ENCODE measurements at places on chromosomes 1 and 21.

DNA sequence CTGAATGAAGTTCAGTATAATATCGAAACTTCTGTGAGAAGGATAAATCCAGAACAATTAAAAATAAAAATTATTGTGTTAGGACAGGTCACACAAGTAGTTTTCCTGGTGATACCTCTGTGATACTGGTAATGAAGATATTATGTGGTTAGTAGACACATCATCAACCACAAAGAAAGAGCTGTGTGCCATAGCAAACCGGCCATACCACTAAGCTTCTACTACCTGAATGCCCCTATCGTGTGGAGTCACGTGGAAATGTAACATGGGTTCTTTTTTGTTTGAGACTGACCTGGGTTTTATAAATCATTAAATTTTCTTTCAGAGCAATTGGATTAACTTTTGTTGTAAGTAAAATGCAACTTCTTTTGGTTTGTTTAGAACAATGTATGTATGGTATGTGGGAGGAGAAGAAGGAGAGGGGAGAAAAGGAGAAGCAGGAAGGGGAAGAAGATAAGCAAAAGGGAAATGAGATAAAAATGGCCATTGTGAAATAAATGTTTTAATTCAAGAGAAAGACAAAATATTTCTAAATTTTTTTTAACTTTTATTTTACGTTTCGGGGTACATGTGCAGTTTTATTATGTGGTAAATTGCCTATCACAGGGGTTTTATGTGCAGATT lies 58.2 kb upstream of the LRRC8B start:
- DNase-seq = no peak

DNA sequence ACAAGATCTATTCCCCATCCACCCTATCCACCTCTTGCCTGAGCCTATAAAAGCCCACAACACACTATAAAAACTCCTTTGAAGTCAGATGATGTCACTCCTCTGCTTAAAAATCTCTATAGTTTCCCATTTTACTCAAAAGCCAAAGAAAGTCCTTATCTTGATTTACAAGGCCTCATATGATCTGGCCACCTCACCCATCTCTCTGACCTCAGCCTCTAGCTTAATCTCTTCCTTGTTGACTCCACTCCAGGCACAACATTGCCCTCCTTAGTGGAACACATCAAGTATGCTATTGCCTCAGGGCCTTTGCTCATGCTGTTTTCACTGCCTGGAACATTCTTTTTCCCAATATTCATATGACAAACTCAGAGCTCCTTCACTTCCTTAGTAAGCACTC lies 33.3 kb downstream of the ZNF281 start:
- no peak for DNase-seq

- DNase-seq = no peak
Observed at GRCh38 chr1:13593511-13594131, 10.0 kb downstream of the PDPN start.

DNA sequence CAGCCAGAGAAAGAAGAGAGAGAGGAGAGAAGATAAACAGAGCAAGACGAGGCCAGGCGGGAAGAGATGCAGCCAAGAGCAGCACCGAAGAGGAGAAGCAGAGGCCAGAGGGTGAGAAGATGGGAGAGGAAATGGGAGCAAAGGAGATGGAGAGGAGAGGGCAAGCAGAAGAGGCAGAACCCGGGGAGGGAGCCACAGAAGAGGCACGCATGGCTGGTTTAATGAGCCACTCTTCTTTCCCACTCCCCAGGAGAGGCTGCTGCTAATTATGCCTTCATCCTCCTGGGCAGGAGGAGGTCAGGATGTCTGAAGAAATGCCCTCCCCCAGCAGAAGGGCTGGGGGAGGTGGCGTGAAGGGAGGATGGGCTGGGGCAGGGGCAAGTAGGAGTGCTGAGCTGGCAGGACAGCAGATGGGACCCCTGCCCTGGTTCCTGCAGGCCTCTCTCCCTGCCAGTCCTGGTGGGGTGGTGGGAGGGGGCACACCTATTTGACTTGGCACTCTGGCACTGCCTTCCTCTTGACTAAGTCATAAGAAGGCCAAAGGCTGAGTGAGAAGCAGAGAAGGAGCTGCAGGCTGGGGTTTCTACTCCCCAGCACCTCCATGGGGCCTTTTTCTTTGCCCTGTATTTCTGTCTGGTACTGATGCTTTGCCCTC lies 32.3 kb downstream of the KIRREL1 start:
- no peak for DNase-seq

DNA sequence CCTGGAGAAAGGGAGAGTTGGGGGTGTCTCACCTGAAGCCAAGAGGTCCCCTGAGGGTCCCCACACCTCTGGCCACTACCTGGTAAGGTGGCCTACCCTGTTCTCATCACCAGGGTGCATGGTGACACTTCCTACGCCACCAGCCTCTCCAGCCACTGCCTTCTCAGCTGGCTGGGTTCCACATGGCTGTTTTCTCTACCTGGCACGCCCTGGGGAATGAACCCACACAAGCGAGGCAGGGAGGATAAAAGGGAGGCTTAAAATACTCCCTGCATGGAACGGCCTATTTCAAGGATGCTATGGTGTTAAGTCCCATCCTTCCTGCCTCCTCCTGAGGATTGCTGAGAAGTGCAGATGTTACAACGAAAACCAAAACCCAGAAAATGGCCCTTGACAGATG lies 84.7 kb downstream of the PIK3CD start:
- no peak for DNase-seq

GRCh38 chr1:157410457-157410856 lies 141.9 kb downstream of the FCRL5 start:
- no peak for DNase-seq

- no peak for DNase-seq
Observed at GRCh38 chr1:62218604-62219003, 24.0 kb downstream of the L1TD1 start.

GRCh38 chr21:32055305-32055704 lies 182.5 kb downstream of the HUNK start:
- no peak for DNase-seq

DNA sequence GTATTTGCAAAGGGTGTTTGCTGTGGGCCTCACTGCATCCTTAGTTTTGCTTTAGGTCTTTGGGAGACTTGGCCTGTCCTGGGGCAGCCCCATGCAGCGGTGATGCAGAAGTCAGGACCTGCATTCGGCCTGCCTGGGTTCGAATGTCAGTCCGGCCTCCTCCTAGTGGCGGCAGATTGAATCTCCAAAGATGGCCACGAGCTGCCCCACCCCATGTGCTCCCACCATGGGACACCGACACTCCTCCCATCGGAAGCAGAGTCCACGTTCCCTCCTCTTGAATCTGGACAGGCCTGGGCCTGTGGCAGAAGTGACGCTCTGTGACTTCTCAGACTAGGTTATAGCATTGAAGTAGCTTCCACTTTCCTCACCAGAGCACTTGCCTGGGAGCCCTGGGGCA lies 16.3 kb upstream of the NPPB start:
- no peak for DNase-seq

DNA sequence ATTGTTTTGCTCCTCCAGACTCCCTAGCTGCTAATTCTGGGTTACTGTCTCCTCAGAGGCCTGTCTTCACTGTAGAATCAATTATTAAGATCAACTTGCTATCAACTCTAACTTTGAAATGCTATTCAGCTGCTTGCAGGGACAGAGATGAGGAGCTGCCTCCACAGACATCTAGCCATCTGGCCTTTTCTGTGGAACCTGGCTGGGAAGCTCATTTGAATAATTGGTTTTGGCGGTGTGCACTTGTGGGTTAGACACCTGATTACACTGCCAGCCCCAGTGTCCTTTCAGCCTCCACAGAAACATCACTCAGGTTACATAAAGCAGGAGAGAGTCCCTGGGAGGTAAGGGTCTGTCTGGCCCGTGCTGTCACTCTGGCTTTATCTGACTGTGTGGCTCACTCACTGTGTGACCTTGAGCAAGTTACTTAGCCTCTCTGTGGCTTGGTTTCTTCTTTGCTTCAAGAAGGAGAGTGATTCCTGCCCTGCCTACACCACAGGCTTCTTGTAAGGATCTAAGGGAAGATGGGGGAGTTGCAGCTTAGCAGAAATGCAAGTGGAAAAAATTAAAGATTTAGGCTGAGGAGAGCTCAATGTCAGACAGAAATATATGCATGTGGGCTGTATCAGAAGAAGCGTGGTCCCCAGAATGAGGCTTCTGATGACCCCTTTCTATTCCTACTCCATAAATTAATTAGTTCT lies 131.6 kb downstream of the BEND5 start:
- no peak for DNase-seq

DNA sequence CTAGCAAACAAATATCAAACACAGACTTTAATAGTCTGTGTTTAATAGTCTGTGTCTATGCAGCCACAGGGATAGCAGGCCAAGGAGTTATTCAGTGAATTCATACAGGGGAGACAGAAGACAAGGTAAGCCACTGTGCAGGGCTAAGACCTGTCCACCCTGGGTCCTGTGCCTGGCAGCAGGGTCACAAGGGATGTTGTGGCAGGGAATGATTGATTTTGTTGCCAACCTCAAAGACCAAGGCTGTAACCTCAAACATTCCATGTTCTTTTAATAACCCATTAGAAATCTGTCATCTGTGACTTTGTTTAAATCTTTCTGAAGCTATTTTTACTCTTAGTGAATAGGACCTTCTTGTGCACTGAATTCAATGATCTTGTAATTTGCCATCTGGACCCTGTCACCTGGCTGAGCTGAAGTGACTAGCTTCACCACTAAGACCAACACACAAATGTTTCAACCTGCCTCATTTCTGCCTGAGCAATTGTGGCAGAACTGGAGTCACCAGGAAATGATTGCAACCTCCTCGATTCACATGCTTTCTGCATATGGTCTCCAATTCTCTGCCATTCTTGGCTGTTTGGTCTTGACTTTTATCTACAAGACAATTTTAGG lies 154.2 kb downstream of the ASTN1 start:
- DNase-seq = no peak

DNA sequence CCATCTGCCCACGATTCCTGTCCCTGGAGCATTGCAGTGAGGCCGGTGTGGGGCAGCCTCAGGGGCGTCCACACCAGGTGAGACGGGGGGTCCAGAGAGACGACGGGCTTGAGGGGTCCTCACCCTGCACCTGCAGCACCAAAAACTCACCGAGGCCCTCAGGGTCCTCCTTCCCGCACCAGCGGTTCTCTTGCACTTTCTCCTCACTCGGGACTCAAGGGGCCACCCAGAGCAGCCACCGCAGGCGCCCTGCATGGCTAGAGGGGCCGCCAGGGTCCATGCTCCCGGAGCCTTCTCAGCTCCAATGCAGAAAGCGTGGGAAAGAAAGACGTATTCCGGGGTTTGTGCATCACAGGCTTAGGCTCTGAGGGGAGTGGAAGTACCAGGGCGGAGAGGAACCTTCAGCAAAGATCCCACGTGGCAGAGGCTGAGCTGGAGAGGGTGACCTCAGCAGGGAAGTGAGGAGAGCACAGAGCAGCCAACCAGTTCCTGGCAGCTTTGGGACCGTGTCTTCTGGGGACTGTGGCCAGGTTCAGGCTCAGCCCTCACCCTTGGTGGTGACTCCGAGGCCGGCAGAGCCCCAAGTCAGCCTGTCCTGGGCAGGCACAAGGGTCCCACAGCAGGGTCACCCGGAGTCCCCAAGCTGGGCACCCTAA lies 19.5 kb upstream of the COL6A2 start:
- no peak for DNase-seq

- DNase-seq = no peak
Observed at GRCh38 chr1:22883406-22883805, 89.3 kb downstream of the LACTBL1 start.

DNA sequence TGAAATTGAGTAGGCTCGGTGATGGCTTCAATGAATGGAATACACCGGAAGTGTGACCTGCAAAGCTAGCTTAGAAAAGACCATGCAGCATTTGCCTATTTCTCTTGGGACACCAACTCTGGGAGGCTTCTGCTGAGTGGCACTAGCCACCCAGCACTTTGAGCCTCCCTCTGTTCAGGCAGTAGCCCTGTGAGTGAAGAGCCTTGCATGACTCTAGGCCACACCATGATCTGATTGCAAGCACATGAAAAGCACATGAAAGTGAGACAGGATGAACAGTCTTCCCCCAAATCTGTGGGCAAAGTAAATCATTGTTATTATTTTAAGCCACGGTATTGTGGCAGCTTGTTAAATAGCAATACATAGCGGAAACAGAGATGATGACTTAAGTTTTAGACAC lies 2.8 kb downstream of the CD48 start:
- no peak for DNase-seq

- no peak for DNase-seq
Observed at GRCh38 chr21:44887807-44888580, 14.5 kb upstream of the PTTG1IP start.

GRCh38 chr21:17834639-17835354 lies 15.6 kb upstream of the C21orf91 start:
- no peak for DNase-seq

- DNase-seq = no peak
Observed at GRCh38 chr1:103273106-103273505, 164.8 kb upstream of the COL11A1 start.

GRCh38 chr1:118659646-118660045 lies 328.5 kb downstream of the TBX15 start:
- no peak for DNase-seq

GRCh38 chr1:23456226-23456625 lies 27.8 kb downstream of the ASAP3 start:
- DNase-seq = no peak

DNA sequence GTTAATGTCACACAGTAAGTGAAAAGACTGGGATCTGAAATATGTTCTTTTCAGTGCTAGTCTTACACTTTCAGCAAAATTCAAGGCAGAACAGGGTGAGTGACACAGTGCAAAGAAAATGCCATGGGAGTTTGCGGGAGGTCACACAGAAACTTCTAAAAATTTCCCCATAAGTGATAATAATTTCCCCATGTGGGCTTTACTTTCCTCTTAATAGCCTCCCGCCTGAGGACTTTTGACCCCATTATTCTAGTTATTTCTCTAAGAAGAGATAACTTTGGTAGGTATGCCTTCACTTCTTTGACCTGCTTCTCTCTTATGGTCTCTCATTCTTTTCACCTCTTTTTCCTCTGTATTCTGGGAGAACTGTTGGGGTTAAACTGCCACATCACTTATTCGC lies 8.1 kb upstream of the DNAH14 start:
- DNase-seq = no peak

DNA sequence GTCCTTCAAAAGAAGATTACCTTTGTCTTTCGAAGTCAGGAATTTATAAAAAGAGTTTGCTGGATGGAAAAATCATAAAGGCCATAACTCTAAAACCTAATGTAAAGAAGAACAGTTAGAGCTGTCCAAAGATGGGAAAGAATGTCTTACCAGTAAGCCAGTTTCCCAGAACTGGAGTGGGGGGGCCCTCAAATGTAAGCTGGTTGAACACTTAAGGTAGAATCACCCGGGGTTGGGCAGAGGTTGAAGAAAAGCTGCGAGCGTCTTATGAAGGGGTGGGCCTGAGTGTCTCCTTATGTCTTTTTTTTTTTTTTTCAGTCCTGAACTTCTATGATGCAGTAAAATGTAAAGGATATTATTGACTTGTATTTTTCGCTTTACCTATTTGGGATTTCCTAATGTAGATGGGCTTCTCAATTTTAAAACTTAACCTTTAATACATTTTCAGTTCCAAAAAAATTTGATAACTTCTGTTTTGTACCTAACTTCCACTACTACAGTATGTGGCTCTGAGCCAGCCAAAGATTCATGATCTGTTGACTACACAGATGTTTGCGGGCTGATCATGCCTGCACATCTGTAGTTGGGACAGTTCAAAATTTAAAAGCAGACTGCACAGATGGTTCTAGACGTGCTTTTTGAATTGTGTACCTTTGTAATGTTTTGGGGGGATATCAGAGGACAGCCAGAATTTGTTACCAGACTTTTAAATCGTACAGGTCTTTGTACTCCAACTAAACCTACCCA lies 43.6 kb downstream of the NFYC start:
- no peak for DNase-seq

All from nucleus accumbens (tissue), 56 donors.